MG63 (cell line): ENCODE measurements at places on chromosomes 3 and 15.
A peak's percentile ranks its signal among the peaks of the same experiment; 100 is the strongest.

DNA sequence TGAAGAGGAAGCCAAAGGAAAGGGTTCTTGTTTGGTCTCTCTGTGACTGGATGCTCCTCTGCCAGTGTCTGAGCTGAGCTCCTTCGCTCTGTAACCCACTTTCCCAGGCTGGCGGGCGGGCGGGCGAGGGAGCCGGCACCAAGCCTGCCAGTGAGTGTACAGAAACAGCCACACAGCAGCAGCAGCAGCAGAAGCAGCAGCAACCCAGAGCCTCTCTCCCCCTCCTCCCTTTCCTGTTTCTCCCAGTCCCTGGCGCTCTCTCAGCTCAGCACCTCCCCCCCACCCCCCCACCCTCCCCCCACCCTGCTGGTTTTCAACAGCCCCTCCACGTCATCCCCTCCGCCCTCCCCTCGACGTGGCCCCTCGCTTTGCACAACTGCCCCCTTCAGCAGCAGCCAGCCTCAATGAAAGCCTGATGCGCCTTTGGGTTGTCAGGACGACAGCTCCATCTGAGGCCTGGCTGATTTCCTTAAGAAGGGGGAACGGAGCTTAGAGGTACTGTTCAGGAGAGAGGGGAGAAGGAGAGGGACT is at the start of gene LSAMP:
Gene LSAMP (minus strand): TSS at position 177 of the 531 bp plus-strand sequence.
- DNase-seq: peak; percentile 43

DNA sequence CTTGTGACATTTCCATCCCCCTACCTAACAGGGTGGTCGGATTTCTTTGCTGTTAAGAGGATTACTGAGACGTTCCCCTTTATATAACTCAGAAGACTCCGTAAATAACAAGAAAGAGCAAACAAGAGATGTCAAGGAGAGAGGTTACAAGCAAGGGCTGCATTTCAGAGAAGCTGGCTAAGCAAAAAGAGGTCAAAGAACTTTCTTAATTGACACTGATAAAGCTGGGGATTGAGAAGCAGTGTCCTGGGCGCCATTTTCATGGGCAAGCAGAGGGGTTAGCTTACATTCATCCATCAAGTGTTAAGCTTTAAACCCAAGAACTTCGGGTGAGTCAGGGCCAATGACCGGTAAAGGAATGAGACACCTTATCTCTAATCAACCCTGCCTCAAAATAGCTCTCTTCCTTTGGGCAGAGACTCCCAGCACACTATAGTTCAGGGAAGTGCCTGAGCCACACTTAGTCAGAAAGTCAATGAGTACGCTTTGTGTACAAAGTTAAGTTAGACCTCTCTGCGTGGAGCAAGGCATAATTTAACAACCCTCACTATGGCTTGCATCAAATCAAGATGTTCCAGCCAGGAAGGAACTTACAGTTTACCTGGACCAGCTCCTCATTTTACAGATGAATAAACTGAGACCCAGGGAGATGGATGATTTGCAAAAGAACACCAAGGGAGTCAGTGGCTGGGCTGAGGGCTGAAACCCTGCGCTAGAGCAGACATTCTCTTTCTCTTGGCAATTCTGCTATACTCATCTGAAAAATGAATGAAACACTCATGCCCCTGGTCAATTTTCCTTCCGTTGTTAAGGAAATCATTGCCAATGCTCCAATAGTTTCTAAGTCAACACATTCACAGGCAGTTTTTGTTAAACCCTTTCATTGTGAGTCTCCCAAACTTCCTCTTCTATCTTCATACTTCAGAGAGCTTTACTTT is 44.6 kb downstream of the CCNL1 start:
- DNase-seq: no peak

DNA sequence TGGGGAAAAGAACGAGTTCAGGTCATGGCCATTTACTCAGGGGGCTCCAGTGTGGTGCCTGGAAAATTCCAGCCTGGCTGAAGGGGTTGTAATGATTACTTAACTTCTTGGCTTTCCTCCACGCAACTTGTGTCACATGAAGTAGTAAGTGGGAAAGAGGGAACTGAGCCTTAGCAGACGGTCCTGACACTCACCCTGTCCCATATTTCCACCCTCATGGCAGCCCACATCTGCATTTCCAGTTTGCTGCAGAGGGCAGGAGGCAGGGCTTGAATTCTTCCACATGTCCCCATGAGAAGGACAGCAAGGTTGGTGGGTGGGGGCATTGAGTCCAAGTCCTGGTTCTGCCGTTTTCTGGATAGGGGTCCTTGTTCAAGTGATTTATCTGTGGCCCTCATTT is 7.8 kb upstream of the CAMP start:
- DNase-seq: no peak

GRCh38 chr3:49912881-49913281 is 9.2 kb upstream of the MST1R start:
- peak; percentile 38 for DNase-seq

DNA sequence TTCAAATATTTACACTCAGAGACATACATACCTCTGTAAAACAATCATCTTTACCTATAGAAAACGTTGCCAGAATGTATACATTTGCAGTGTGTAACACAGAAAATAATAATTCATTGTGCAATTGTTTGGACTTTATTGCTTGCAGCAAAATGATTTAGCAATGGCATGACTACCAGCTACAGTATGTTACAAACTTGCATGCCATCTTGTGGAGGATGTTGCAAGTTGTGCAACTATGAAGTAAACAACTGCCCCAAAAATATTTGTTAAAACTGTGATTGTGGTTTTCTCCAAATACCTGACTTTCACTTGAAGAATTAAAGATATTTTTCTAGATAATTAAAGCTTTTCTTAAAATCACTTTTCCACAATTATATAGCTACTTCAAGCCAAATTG is 27.1 kb upstream of the C3orf49 start:
- no peak for DNase-seq

DNA sequence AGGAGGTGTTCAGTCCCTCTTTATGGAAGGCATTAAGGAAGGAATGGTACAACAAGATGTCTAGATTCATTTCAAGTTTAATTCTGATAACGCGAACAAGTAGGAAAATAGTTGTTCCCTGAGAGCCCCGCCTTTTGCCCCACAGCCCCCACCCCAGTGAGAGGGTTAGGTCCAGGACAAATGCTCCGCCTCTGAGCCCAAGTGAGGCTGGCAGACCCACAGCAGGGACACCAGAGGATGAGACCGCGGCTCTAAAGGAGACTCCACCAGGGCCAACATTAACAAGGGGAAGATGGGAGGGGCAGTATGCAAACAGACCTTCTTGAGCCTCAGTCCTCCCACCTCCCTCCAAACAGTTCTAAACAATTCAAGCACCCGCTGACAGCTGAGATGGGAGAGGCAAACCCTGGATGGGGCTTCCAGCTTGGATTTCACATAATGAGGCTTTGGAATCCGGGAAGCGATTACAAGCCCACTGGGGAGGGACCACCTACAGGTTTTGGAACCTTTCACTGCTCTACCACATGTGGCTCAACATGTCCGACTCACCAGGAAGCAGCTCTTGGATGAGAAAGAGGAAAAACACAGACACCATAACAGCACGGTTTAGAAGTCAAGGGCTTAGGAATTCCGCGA is 42.9 kb upstream of the IREB2 start:
- DNase-seq: no peak

- no peak for DNase-seq
Observed at GRCh38 chr15:82664021-82664420, 16.9 kb upstream of the CPEB1 start.

DNA sequence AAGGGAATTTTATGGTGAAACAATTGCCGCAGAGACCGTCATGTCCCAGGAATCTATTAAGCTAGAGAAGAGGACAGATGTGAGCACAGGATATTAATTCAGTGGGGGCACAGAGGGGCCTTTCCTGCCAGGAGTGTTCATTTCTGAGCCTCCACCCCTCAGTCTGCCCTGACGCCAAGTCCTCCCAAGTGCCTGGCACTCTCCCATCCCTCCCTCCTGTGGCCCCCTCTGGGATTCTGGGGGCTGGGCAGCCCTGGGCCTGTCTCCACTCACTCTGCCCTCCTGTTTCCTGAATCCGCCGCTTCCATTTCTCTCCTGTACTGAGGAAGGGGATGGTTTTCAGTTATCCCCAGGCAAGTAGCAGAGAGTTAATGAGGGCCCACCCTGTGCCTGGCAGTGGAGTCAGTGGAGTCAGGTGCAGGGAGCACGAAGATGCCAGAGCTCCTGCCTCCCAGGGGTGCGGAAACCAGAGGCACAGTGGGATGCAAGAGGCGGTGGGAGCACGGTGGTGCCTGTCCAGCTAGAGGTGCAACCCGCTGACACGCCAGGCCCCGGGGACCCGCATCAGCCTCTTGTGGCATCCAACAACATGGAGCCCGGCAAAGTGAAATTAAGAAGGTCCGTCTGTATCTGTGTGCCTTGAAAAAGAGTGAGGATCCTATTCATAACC is 212.5 kb downstream of the XXYLT1 start:
- DNase-seq: no peak

GRCh38 chr3:51671734-51672475 is 853 bp downstream of the TEX264 start:
- DNase-seq: peak; percentile 59

GRCh38 chr3:140377644-140378043 is 300.2 kb upstream of the TRIM42 start:
- no peak for DNase-seq

GRCh38 chr3:151526757-151527156 is 65.9 kb upstream of the IGSF10 start:
- DNase-seq: no peak

DNA sequence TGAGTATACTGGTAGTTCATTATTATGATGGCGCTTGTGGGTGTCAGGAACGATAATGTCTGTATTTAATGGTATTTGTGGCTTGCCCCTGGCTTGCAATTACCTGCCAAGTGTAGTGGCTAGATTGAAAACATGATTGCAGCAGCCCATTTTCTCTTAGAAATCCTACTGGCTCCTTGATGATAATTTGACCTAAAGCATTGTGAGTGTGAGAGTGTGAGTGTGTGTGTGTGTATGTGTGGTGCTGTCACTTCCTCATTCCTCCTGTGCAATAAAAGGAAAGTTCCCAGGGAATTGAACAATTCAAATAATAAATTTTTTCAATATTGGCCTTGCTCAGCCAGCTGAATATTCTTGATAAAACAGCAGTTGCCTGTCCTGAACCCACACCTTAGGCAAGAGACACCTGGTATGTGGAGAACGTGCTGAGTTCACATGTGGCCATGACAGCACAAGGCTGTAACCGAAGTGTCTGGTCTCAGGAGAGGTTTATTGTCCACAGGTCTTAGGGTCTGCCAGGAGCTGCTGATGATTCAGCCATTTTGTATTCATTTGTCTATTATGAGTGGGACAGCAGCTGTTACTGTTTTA is 193.3 kb downstream of the CD47 start:
- DNase-seq: peak; percentile 24

- peak; percentile 90 for DNase-seq
Observed at GRCh38 chr3:125990253-125990970, 21.4 kb downstream of the ROPN1B start.

GRCh38 chr3:118984699-118985098 is 49.9 kb downstream of the IGSF11 start:
- DNase-seq: no peak

GRCh38 chr3:56629047-56629446 is 54.0 kb downstream of the TASOR start:
- no peak for DNase-seq

GRCh38 chr15:72353266-72353665 is 22.5 kb downstream of the HEXA start:
- no peak for DNase-seq

GRCh38 chr15:81312790-81313543 is 11.0 kb downstream of the STARD5 start:
- peak; percentile 99 for DNase-seq

DNA sequence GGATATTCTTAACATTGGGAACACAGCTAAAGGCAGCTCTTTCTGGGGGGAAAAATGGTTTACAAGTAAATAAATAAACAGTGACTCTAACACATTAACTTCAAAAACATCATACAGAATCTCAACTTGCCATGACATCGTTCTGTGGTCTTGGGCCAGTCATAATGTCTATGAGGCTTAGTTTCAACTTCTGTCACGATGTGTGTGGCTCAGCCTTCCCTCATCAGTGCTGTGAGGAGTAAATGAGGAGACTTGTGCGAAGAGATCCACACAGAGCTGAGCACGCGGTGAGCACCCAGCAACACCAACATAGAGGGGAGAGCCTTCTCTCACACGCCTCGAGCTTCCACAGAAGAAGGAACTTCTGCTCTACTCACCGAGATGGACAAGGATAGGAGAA is 49.0 kb downstream of the DZIP1L start:
- no peak for DNase-seq

GRCh38 chr15:78216276-78217104 is 17.9 kb downstream of the ACSBG1 start:
- DNase-seq: peak; percentile 96

DNA sequence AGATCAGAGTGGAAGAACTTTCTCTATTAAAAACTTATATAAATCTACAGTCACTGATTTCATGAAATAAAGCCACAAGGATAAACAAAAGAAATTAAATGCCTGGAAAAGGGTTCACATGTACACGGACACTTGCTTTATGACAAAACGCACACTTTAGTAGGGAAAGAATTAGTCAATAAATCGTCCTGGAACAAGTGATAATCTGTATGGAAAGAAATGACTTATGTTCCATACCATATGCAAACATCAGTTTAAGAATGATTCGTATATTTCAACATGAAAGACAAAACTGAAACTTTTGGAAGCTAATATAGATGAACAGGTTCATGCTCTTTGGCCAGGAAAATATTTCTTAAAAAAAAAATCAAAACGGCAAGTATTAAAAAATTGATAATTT is 40.2 kb downstream of the MEF2A start:
- DNase-seq: no peak

- DNase-seq: peak; percentile 67
Observed at GRCh38 chr3:53154881-53155285, 6.1 kb upstream of the PRKCD start.

- no peak for DNase-seq
Observed at GRCh38 chr3:28912120-28912885, 368.6 kb upstream of the RBMS3 start.

- DNase-seq: no peak
Observed at GRCh38 chr3:126721246-126721645, 17.2 kb downstream of the CHCHD6 start.

DNA sequence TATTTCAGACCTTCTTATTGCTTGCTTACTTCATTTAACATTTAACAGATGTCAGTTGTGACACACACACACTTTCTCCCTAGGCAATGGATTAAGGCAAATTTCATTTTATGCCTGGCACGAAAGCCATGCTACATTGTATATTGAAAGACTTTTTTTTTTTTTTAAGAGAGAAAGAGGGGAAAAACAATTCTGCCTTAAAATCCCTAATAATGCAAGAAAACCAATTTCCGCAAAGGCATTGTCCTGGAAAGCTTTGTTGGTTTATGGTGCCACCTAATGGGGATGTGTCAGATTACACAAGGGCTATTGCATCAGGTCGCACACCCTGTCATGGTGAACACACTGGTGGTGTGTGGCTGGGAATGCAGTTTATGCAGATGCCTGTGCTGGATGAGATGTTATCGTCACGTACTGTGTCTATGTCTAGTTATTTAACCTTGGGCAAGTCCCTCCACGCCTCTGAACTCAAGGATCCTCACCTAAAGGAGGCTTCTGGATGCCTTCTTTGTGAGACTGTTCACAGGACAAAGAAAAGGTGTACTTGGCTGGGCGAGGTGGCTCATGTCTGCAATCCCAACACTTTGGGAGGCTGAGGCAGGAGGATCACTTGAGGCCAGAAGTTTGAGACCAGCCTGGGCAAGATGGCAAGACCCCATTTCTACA is 37.3 kb upstream of the RFTN1 start:
- peak; percentile 48 for DNase-seq

GRCh38 chr15:92970656-92971055 is 70.5 kb downstream of the CHD2 start:
- DNase-seq: no peak
